ENCODE measurements at places on chromosomes 1 and 21.

- no peak for DNase-seq
These were observed 40.6 kb downstream of the KCNC4 start for GRCh38 chr1:110250749-110251148.

- peak; percentile 75 for DNase-seq
These were observed 30.9 kb upstream of the ID3 start for GRCh38 chr1:23590058-23590783.

- DNase-seq: no peak
These were observed 23.2 kb upstream of the LRP8 start for GRCh38 chr1:53350853-53351767.

DNA sequence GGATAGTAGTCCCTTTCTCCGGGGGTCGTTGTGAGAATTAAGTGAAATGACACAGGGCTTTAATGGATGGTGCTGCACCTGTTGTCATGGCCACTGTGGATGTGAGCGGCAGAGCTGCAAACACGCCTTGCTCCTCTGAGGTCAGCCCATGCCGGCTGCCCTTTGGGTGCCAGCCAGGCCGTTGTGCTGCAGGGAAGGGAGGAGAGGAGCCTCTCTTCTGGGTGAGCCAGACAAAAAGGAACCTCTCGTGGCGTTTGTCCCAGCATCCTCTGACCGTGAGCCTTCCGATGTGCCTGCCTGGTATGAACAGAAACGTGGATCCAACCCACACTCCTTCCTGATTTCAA lies 383.0 kb upstream of the VAMP3 start:
- DNase-seq: no peak

- no peak for DNase-seq
These were observed 522.5 kb downstream of the SMYD3 start for GRCh38 chr1:245984390-245985155.

- no peak for DNase-seq
These were observed 39.6 kb upstream of the GPR153 start for GRCh38 chr1:6300342-6301048.

- DNase-seq: no peak
These were observed 3.5 kb upstream of the C1orf159 start for GRCh38 chr1:1119272-1119890.

DNA sequence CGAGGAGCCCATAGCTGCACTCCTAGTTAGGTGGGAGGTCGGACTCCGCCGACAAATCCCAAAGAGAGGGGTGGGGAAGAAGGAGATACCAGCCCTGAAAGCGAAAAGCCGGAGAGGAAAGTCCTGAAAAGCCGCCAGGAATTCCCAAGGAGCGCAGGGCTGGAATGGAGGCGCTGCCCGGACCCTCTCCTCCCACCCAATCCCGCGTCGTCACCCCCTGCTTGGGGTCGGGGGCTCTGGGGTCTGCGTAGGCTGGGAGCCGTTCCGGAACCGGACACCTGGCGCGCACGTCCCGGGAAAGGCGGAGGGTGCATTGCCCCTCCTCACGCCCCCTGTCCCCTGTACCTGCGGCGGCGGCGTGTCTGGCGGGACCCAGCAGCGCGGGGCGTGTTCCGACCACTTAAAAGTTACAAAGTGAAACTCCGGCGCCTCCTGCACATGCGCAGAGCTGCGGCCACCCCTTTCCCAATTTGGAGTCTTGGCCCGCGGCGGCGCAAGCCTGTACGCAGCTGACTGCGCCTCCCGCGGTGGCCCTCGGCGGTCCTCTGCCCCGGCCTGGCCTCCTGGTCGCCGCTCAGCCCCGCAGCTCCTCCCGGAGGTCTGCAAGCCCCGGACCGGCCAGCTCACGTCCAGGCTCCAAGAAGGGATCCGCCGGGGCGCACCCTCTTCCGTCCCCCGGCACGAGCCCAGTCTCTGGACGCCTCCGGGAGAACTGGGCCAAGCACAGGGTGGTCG lies at the start of gene TMEM63A:
TMEM63A (minus strand) TSS at position 422 of the 735 bp plus-strand sequence. CDS start 4,800 bp downstream, outside the sequence.
- peak; percentile 88 for DNase-seq

- DNase-seq: no peak
These were observed 24.5 kb downstream of the OSCP1 start for GRCh38 chr1:36425791-36426190.

GRCh38 chr1:205925736-205926135 lies 17.5 kb downstream of the SLC26A9 start:
- DNase-seq: no peak

DNA sequence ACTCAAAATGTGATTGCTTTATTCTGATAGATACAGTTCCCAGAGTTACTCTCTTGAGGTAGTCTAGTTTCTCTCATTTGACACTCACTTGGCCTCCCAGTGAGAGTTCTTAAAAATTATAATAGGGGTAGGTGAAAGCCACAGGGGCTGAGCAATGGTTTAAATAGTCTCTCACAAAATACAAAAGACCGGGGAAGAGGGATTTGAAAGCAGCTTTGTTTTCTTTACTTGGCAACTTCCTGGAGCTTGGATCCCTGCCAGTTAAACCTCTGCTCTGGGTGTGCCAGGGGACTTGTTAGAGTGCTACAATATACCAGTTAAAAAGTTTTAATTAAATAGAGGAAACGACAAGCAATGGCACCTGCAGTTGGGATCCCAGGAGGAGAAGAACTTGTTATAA lies 31.7 kb downstream of the OR13G1 start:
- no peak for DNase-seq

- no peak for DNase-seq
These were observed 86.2 kb downstream of the LBR start for GRCh38 chr1:225341642-225342041.

- DNase-seq: peak; percentile 28
These were observed 12.0 kb downstream of the ALDH9A1 start for GRCh38 chr1:165686121-165686970.

- DNase-seq: no peak
These were observed 75.0 kb upstream of the WNT4 start for GRCh38 chr1:22217811-22218460.

DNA sequence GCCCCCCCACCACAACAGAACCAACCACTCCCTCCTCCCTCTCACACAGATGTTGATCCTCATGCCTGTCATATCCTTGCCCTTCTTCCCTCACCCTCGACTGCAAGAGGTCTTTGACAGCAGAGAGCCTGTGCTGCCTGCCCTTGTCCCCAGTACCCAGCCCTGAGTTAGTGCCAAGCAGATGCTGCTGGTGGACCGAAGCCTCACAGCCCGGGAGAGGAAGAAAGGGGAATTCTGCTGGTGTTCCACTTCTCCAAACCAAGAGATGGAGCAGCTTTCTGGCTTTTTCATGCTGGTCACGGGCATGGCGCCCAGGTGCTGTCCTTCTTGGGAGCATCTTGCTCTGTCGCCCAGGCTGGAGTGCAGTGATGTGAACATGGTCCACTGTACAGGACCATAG lies 69.1 kb downstream of the SLC66A1 start:
- DNase-seq: no peak

DNA sequence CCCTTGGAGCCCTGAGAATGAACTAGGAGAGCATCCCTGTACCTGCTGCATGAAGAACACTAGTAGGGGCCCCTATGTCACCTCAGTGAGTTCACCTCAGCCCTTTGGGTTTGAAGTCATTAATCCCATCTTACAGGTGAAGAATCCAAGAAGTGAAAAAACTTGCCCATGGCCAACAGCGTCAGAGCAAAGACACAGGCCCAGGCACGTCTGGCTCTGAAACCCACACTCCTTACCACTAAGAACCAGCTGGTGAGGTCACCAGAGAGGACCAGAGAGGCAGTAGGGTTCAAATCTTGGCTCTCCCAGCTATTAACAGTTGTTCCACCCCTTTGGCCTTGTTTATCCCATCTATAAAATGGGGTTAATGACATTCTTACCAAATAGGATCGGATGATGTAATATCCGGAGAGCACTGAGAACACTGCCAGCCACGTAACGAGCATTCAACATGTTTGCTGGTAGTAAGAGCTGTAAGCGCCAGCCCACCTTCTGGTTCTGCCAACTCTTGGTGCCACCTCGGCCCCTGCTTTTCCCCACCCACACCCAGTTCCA lies 8.8 kb downstream of the MATN1 start:
- DNase-seq: no peak

DNA sequence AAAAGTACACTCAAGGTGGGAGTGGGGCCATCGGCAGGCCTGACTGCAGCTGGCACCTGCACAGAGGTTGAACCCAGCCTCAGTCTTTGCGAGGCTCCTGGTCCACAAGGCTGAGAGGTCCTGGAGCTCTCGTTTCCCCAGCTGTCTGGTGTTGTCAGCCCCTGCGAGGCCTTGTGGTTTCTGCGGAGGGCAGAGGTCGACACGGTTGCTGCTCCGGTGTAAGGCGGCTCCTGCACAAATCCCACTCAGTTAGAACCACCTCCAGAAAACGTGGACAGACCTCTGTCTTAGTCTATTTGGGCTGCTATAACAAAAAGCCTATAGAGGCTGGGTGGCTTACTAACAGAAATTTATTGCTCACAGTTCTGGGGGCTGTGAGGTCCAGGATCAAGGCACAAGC lies 5.8 kb downstream of the KIAA1614 start:
- DNase-seq: no peak

GRCh38 chr1:159089184-159089791 lies 12.7 kb upstream of the AIM2 start:
- peak; percentile 44 for DNase-seq

Measured in activated naive CD4-positive, alpha-beta T cell treated with anti-CD3 and anti-CD28 coated beads for 36 hours (primary cell).